ENCODE measurements at places on chromosomes 3 and 15.

GRCh38 chr3:75176937-75177336, 487.2 kb upstream of the FRG2C start:
- DNase-seq, result no peak

DNA sequence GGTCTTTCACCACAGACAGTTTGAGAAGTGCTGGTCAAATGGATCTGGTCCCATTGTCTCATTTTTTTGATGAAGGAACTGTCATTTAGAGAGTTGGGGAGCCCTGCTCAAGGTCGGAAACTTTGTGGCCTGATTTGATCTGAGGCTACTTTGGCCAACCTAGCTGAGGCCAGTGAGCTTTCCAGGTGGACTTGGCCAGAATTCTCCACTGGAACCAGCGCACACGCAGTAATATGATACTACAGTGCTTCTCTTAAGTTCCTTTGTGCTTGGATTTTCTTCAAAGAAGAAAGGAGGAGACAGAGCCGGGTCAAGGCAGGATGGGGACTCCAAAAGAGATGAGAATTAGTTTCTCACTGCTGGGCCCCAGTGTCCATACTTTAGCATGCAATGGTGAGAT, 50.5 kb downstream of the CCNB2 start:
- DNase-seq, result no peak

- no peak for DNase-seq
Observed at GRCh38 chr3:182308328-182308727, 485.0 kb upstream of the ATP11B start.

DNA sequence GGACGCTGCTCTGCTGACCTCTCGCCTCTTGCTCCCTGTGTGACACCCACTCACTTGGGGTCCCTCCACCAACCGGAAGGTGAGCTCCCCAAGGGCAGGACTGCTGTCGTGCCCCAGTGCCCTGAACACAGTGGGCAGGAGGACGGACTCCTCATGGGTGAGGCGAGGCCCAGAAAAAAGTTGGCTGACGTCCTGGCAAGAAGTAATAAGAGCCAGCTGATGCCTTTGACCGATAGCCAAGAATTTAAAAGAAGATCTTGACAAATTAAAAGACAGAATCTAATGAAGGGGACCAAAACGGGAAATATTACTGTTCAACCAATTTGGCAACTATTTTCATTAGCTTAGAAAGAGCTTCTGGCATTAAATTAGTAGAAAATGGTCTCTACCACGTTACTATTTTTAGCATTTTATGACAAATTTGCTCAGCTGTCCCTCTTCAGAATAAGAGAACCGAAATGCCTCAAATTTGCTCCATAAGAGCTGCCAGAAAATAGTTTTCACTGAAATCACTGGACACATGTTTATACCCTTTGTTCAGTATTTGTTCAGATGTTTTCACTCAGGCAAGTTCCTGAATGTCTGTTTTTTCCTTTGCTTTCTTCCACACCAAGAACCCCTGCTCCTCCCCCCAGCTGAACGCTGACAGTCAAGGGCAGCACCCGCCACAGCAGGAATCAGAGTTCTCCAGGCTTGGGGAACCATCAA, 60.5 kb downstream of the XXYLT1 start:
- no peak for DNase-seq

GRCh38 chr15:100940767-100941379, 21.7 kb downstream of the LRRK1 start:
- DNase-seq, result no peak
